LoVo (cell line): ENCODE measurements at places on chromosomes 2 and 18.

DNA sequence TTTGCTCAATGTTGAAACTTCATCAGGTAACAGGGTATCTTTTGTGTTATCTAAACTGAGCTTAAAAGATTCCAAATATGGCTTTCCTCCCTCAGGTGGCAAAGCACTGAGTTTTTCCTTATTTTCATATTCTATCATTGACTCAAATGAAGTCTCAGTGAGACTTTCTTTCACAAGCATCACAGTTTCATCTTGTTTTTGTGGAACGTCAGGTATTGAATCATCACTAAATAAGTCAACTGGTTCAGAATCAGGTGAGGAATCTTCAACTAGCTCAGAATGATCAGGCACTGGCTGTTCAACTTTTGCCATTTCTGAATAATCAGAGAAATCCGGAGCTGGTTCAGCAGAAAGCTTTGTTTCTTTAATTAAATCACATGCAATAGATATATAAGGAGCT is 24.6 kb downstream of the RTN4 start:
- DNase-seq: no peak

DNA sequence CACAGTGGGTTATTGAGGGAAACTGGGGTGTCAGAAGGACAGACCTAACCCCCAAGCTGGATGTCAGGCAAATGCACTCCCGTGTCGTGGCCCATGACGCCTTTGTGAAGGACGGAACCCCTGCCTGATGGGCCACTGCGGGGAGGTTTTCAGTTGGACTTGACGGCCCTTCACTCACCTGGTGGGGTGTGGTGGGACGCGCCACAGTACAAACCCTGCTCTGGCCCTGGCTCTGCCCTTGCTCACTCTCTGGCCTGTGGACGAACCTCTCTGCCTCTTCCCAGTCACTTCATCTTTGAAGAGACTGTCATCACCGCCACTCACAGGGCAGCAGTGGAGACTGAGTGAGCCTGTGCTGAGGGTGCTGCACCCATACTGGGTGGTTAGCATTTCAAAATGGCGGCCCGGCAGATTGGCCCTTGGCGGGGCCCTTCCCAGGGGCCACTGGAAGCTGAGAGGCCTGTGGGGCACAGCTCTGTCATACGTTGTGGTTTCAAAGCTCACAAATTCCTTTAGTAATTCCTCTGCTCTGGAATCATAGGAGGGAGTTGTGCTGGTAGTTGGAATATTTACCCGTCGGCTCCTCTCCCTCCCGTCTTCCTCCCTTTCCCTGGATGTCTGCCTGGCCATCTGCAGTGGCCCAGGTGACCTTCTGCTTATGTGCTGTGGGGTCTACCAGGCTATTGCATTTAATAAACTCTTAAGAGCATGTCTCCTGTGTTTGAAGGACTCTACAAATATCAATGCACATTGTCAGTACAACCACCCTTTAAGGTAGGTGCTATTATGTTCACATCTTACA is 200.6 kb downstream of the CTIF start:
- DNase-seq: no peak

- no peak for DNase-seq
Observed at GRCh38 chr2:228689053-228689452, 507.6 kb upstream of the SPHKAP start.

DNA sequence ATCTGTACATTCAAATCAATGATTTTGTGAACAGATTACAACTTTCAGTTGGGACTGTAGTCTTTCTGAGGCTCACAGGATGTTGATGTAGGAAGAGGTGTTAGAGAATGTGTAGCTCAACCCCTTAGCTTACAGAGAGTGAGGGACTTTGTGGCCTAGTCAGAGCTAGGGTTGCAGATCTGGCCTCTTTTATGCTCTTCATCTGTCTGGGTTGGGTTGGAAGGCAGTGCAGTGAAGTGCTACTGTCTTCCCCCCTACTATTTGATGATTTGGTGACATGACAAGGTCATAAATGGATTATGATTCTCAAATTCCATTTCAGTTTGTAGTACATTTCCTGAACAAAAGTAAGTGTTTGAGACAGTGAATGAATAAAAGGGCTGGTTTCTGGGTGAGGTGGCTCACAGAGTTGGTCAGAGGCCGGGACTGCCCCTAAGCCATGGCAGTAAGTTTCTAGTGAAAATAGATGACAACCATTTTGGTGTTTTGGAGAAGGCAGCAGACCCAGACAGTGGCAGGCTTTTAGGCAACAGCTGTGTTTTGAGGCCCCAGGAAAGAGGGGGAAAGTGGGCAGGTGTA is 21.6 kb downstream of the MAP4K4 start:
- no peak for DNase-seq

GRCh38 chr2:221025398-221025797 is 546.7 kb downstream of the EPHA4 start:
- no peak for DNase-seq
